ENCODE measurements at places on chromosomes 2 and 18. TPM values are rescaled to one million over a fixed set of nuclear protein-coding genes. Genes with fewer than 3 reads are reported as not detected.

DNA sequence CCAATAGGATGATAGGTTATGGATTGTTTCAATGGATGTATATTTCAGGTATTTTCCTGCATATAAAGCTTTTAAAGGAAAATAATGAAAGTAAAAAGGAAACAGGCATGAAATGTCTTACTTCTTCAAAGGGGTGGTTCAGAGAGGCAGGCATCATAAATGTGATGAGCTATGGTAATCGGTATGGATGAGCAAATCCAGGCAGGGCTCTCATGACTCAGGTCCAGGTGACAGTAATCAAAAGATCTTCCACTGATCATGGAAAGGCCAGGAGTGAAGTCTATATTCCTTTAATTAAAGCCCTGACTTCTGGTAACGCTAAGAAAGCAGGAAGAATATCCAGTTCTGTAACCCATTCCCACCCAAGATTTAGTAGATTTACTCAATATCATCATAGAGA, 48.7 kb upstream of the RGPD4 start:
- H3K36me3 ChIP-seq: no peaks in the 10 kb centered on the region
- no peak overlapping the region for H3K27ac ChIP-seq
- DNase-seq: no peak

DNA sequence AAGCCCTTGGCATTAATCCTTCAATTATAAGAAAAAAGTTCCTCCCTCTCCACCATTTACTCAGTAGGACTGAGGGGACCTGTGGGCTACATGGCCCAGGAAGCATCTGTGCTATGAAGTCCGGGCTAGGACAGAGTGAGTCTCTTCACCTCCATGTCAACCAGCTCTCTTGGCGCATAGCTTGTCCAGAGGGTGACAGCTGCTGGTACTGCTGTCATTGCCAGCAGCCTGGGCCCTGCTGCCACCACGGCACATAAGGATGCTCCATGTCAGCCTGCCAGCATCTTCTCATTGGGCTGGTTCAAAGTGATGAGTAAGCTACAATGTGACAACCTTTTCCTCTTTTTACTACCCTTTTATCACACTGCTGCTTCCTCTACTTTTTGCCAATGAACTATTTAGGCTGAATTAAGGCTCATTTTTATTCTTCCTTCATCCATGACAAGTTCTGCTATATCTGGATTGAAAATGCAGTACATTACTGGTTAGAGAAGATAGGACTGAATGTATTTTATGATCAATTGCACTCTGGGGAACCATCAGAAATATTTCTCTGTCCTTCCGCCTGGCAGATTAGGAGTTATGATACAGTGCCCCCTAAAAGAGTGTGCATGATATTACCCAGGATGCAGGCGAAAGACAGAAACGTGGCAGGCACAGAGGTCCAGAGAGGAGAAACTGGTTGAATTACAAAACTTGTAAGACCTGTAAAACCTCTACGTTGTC, 258.9 kb upstream of the TNP1 start:
- DNase-seq: no peak
- no peaks in the 10 kb centered on the region for H3K36me3 ChIP-seq
- H3K27me3 ChIP-seq: no peaks in the 10 kb centered on the region
- no peak overlapping the region for H3K4me3 ChIP-seq
- no peaks in the 10 kb centered on the region for H3K4me1 ChIP-seq
- no peak overlapping the region for H3K27ac ChIP-seq

DNA sequence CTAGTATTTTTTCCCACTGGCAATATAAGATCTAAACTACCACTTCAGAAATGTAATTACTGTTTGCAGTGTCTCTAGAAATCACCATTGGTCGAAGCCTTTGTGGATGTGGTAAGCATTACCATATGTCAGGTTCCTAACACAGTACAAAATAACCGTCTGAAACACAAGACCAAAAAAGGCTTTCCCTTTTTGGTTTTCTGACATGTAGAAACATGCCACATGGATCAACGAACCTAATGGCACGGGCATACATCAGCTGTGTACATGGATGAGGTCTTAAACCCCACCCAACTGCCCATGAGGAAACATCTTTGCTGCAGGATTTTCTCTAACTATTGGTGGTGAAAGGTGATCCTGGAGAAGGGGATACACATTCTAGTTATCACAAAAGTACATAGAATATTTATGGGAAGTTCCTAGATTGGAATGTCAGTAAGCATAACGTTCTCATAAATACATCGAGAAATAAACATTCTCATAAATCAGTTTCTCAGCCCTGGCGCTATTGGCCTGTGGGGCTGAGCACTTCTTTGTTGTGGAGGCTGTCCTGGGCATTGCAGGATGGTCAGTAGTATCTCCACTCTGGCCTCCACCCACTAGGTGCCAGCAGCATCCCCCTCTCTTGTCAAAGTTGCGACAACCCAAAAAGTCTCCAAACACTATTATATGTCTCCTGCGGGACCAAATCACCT, 9.0 kb downstream of the VIT start:
- DNase-seq: no peak
- no peaks in the 10 kb centered on the region for H3K27me3 ChIP-seq
- no peaks in the 10 kb centered on the region for H3K36me3 ChIP-seq
- no peak overlapping the region for H3K4me3 ChIP-seq
- no peaks in the 10 kb centered on the region for H3K4me1 ChIP-seq
- H3K27ac ChIP-seq: no peak overlapping the region

- no peak overlapping the region for H3K27ac ChIP-seq
- DNase-seq: no peak
- H3K4me3 ChIP-seq: no peak overlapping the region
- H3K27me3 ChIP-seq: no peaks in the 10 kb centered on the region
- no peaks in the 10 kb centered on the region for H3K36me3 ChIP-seq
Observed at GRCh38 chr2:181008407-181008806, 28.0 kb downstream of the UBE2E3 start.

Gene MC2R
- not detected for total RNA-seq
